ENCODE measurements at places on chromosomes 7 and 10. TPM values are rescaled to one million over a fixed set of nuclear protein-coding genes. Genes with fewer than 3 reads are reported as not detected.

Gene CDC14C
- not detected for polyA plus RNA-seq

Gene NEUROD6
- not detected for polyA plus RNA-seq

Gene MEIG1
- 0.42 TPM for polyA plus RNA-seq

Gene UCN3
- polyA plus RNA-seq: not detected

Gene C7orf57
- polyA plus RNA-seq: 0.41 TPM

Gene C10orf53
- not detected for polyA plus RNA-seq

Gene TFPI2
- polyA plus RNA-seq: 16.9 TPM

Gene SUN3
- polyA plus RNA-seq: 0.12 TPM

Gene ATOH7
- 0.12 TPM for polyA plus RNA-seq

- no peaks in the 10 kb centered on the region for H3K4me1 ChIP-seq
- H3K27ac ChIP-seq: no peak overlapping the region
- no peak overlapping the region for H3K4me3 ChIP-seq
- no peak for DNase-seq
- peaks cover 6% of the 10 kb centered on the region for H3K27me3 ChIP-seq
Measured at GRCh38 chr7:25964483-25964991, 187.5 kb upstream of the NFE2L3 start.

DNA sequence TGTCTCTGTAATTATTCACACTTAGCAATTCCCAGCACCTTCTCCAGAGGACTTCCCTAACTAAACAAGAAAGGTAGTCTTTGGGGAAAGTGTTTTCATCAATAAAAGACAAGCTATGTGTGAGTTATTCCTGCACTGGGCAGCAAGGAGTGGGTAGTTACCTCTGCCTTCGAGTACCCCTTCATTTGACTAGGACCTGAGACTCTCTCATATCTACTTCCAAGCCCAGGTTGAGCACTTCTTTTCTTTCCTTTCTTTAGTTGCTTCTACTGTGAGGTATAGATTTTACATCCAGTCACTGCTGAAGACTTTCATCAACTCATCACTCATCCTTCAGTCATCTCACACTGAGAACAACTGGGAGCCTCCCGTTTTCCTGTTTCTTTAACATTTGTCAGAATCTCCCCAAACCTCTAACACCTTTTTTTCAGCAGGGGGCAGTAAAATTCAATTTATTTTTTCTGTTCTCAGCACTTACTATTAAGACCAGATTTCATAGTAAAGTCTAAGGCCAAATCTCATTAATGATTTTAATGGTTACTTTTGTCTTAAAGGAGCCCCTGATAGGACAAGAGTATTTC lies 80.1 kb upstream of the PRSS1 start:
- DNase-seq: peak; percentile 12
- no peaks in the 10 kb centered on the region for H3K4me1 ChIP-seq
- H3K4me3 ChIP-seq: no peak overlapping the region
- no peaks in the 10 kb centered on the region for H3K27me3 ChIP-seq
- no peaks in the 10 kb centered on the region for H3K36me3 ChIP-seq

GRCh38 chr7:28182071-28182471 lies 1.5 kb upstream of the JAZF1 start:
- no peak for DNase-seq
- no peaks in the 10 kb centered on the region for H3K27me3 ChIP-seq
- no peak overlapping the region for H3K27ac ChIP-seq
- H3K4me3 ChIP-seq: no peak overlapping the region
- peaks cover 16% of the 10 kb centered on the region for H3K4me1 ChIP-seq
- H3K36me3 ChIP-seq: no peaks in the 10 kb centered on the region

GRCh38 chr10:1020958-1021357 lies 4.7 kb downstream of the IDI2 start:
- no peaks in the 10 kb centered on the region for H3K4me1 ChIP-seq
- H3K36me3 ChIP-seq: peaks cover 34% of the 10 kb centered on the region
- H3K27ac ChIP-seq: no peak overlapping the region
- no peaks in the 10 kb centered on the region for H3K27me3 ChIP-seq

DNA sequence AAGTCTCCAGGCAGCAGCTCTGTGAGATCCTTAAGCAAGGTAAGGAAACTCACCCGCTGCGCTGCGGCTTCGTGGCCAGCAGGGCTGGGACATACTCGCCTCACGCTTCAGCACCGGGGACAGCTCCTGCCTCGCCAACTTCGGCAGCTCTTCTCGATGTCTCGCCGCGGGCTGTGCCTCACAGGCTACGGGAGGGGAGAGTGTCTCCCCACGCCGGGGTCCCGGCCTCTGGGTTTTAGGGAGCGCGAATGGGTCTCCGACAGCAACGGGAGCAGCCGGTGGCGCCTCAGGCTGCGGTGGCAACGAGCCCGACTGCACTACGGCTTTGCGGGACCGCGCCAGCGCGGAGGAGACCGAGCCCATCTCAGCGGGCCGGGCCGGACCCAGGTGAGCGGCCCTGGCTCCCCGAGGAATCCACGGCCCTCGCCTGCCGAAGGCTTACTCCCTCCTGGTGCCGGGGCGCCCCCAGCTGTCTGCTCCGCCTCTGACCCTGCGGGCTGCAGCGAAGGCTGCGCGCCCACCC lies 62.4 kb downstream of the LSM5 start:
- peaks cover 20% of the 10 kb centered on the region for H3K27me3 ChIP-seq
- no peaks in the 10 kb centered on the region for H3K4me1 ChIP-seq
- peak overlapping the region; percentile 40 for H3K4me3 ChIP-seq
- DNase-seq: peak; percentile 70
- H3K36me3 ChIP-seq: no peaks in the 10 kb centered on the region

DNA sequence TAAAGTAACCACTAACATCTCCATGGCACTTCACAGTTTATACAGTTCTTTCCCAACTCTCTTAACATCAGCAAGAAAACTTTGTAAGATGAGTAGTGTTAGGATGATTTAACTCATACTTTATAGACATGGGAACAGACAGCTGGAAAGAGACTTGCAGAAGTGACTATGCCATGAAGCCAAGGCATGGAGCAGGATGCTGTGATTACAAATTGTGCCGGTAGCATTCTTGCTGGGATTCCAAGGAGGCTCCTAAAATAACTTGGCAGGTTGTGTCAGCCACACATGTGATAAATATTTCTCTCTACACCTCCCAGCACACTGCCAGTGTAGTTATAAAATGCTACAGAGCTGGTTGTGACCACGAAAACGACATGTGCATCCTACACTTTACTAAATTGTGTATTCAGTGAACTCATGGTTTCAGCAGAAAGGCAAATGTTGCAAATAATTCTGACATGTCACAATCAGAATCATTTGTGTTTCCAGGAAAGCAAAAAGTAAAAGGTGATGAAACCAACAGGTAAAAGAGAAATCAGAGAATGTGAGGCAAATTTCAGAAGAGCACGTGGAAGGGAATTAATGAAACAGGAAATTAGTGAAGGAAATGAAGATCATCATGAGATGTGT lies 5.6 kb upstream of the CYP3A4 start:
- no peak for DNase-seq
- H3K4me3 ChIP-seq: no peak overlapping the region
- peaks cover 3% of the 10 kb centered on the region for H3K4me1 ChIP-seq
- H3K27me3 ChIP-seq: peaks cover 21% of the 10 kb centered on the region
- H3K27ac ChIP-seq: no peak overlapping the region

DNA sequence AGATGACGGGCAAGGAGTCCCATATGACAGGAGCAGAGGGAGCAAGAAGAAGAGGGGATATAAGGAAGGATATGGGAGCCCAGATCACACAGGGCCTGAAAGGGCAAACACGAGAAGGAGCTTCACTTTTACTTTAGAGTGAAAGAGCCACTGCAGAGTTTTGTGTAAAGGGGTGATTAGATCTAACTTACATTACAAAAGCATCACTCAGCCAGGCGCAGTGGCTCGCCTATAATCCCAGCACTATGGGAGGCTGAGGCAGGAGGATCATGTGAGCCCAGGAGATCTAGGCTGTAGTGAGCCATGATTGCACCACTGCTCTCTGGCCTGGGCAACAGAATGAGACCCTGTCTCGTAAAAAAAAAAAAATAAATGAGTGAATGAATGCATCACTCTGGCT lies 91.1 kb downstream of the MPP7 start:
- H3K27ac ChIP-seq: no peak overlapping the region
- peaks cover 29% of the 10 kb centered on the region for H3K27me3 ChIP-seq
- no peaks in the 10 kb centered on the region for H3K4me1 ChIP-seq
- H3K4me3 ChIP-seq: no peak overlapping the region
- DNase-seq: no peak

DNA sequence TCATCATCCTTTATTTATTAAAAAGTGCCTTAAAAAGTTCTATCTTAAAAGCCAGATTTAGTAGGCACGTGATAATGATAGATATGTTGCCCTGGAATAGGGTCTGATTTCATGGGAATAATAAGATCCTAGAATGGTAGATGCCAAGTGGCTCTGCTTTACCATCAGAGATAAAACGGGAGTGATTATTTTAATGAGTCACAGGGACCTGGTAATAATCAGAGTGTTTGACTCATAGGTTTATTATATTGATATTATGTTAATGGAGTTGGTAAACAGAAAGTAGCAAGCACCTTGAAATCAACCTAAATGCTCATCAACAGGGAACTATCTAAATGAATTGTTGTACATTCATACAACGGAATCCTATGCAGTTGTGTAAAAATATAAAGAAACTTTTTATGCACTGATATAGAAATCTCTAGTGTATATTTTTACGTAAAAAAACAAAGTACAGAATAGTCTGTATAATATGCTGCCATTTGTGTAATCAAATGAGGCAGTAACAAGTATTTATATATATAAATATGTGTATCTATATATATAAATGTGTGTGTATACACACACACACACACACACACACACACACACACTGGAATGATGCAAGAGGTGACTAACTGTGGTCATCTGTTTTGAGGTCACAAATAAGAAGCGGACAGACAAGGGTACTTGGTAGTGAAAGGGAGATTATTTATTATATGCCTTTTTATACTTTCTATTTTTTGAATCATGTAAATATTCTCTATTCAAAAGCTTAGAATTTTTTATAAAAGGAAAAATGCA lies 78.6 kb upstream of the DYNC1I1 start:
- no peaks in the 10 kb centered on the region for H3K36me3 ChIP-seq
- no peak for DNase-seq
- 0 out of 2 replicates have a peak, but pooled peaks cover 7% of the 10 kb centered on the region for H3K27me3 ChIP-seq
- no peak overlapping the region for H3K4me3 ChIP-seq
- no peak overlapping the region for H3K27ac ChIP-seq

- H3K36me3 ChIP-seq: no peaks in the 10 kb centered on the region
- H3K4me1 ChIP-seq: peaks cover 4% of the 10 kb centered on the region
- no peak for DNase-seq
- H3K4me3 ChIP-seq: no peak overlapping the region
Measured at GRCh38 chr10:97822261-97822687, 27.4 kb upstream of the GOLGA7B start.

DNA sequence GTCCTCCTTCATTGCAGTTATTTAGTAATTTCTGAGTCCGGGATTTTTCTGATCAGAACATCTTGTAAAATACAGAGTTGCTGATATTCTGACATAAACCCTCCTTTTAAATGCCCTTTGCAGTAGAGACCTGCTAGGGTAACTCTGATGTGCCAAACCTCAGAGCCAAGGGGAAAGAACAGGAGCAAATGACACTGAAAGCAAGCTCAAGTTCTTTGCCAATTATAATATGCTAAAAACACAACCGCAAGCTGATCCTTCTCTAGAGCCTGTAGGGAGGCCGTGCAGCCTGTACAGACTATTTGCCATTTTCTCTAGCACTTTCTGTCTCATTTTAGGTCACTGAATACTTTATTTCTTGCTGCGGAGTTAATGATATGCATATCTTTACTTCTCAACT lies 240.4 kb downstream of the CAMK1D start:
- DNase-seq: no peak
- no peaks in the 10 kb centered on the region for H3K4me1 ChIP-seq
- H3K4me3 ChIP-seq: no peak overlapping the region
- H3K36me3 ChIP-seq: no peaks in the 10 kb centered on the region
- no peak overlapping the region for H3K27ac ChIP-seq

GRCh38 chr10:34628174-34628796 lies 186.8 kb downstream of the PARD3 start:
- H3K36me3 ChIP-seq: no peaks in the 10 kb centered on the region
- H3K27me3 ChIP-seq: no peaks in the 10 kb centered on the region
- H3K4me1 ChIP-seq: 0 out of 2 replicates have a peak, but pooled peaks cover 4% of the 10 kb centered on the region
- H3K27ac ChIP-seq: no peak overlapping the region
- DNase-seq: peak; percentile 66

- no peaks in the 10 kb centered on the region for H3K36me3 ChIP-seq
- peaks cover 36% of the 10 kb centered on the region for H3K4me1 ChIP-seq
- H3K27me3 ChIP-seq: no peaks in the 10 kb centered on the region
- H3K27ac ChIP-seq: peak overlapping the region; percentile 13
- no peak overlapping the region for H3K4me3 ChIP-seq
Measured at GRCh38 chr10:119315128-119316001, 108.0 kb downstream of the GRK5 start.

DNA sequence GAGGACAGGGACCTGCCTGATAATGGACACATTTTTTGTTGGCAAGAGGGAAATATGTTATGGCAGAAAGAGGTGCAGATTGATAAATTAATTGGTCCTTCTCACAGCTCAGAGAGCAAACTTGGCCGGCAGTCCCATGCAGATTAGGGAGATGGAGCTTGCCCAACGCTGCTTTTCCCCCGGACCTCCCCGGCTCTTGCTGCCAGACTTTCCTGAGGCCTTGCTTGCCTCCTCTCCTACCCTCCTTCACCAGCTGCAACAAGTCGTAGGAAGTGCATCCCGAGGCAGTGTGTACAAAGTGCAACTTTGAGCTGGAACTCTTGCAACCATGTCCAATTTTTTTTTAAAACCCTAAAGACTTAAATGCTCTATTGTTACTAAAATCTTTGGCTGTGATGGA lies 215.5 kb downstream of the LRMDA start:
- DNase-seq: no peak
- H3K27ac ChIP-seq: no peak overlapping the region
- H3K27me3 ChIP-seq: no peaks in the 10 kb centered on the region
- H3K36me3 ChIP-seq: no peaks in the 10 kb centered on the region
- no peak overlapping the region for H3K4me3 ChIP-seq

DNA sequence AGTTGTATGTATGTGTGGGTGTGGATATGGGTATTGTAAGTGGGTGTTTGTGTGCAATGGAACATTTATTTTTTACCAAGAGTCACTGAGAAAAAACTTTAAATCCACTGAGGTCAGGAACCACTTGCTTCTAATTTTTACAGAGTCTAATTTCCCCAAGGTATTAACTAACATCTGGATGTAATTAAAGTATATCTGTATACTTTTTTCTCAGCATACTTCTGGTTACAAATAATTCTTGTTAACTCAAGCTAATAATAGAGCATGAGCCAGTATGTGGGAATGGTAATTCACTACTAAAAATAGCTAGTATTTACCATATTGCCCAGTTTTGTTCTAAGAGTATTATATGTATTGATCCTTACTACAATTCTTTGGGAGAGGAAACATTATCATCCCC lies 24.6 kb upstream of the STEAP4 start:
- no peak overlapping the region for H3K4me3 ChIP-seq
- no peak for DNase-seq
- H3K4me1 ChIP-seq: no peaks in the 10 kb centered on the region
- no peak overlapping the region for H3K27ac ChIP-seq
- H3K36me3 ChIP-seq: no peaks in the 10 kb centered on the region

GRCh38 chr10:122510326-122510725 lies 49.0 kb downstream of the HTRA1 start:
- no peaks in the 10 kb centered on the region for H3K27me3 ChIP-seq
- H3K27ac ChIP-seq: no peak overlapping the region
- peaks cover 47% of the 10 kb centered on the region for H3K36me3 ChIP-seq
- no peak overlapping the region for H3K4me3 ChIP-seq
- DNase-seq: no peak
